Activated T-cell treated with anti-CD3 and anti-CD28 coated beads, Interleukin-2, amount 50 U/mL, for 72 hours (primary cell): ENCODE measurements at places on chromosomes 3 and 15. TPM values are rescaled to one million over a fixed set of nuclear protein-coding genes. Genes with fewer than 3 reads are reported as not detected.

DNA sequence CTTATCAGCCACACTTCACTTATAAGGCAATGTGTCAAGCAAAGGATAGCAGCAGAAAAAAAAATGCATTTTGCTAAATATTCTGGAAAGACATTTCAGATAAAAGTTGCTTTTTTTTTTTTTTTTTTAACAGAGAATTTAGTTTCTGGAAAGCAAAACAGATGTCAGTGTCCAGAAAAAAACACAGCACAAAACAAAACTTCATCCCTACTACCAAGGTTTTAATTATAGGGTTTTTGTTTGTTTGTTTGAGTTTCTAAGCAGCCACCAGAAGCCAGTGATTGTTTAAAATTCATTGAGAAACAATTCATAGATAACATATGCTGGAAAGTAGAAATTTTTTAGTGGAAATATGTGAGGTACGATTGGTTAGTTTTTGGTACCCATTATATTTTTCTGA, 1202.7 kb downstream of the OTOL1 start:
- H3K27ac ChIP-seq: no peak overlapping the region
- no peak for DNase-seq
- no peak overlapping the region for H3K4me3 ChIP-seq
- no peaks in the 10 kb centered on the region for H3K27me3 ChIP-seq
- no peaks in the 10 kb centered on the region for H3K4me1 ChIP-seq

DNA sequence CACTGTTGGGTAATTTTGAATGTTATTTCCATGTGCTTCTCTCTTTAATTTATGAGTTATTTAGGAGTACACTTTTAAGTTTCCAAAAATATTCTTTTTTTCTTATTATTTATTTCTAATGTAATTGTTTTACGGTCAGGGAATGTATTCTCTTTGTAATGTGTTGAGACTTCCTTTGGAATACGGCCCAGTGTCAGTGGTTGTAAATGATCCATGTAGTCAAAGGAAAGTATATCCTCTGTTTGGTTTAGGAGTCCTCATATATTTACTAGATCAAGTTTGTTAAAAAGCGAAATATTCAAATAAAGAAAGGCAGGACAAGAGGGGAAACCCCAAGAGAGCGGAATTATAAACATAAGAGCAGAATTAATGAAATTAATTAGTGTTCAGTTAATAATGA, 49.0 kb upstream of the ADGRG7 start:
- H3K27ac ChIP-seq: no peak overlapping the region
- no peak overlapping the region for H3K4me3 ChIP-seq
- H3K27me3 ChIP-seq: no peaks in the 10 kb centered on the region
- H3K36me3 ChIP-seq: no peaks in the 10 kb centered on the region
- DNase-seq: no peak

DNA sequence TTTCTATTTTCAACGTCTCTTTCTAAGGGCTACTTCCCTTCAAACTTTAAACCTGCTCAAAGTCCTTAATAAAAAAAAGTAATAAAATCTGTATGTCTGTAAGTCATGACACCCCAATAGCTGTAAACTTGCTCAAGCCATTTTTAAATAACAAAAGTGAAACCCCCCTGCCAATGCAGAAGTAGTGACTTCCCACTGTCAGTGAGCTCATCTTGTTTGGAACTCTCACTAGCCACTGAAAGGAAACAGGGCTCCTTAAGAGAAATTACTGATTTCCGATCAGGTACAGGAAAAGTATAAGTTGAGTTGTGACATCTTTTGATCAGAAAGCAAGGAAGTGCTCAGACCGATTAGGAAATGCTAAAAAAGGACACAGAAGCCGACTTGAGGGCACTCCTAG, 27.6 kb upstream of the GPR171 start:
- H3K27me3 ChIP-seq: peaks cover 4% of the 10 kb centered on the region
- DNase-seq: no peak
- H3K36me3 ChIP-seq: no peaks in the 10 kb centered on the region
- peak overlapping the region; percentile 84 for H3K27ac ChIP-seq

- no peaks in the 10 kb centered on the region for H3K4me1 ChIP-seq
- no peaks in the 10 kb centered on the region for H3K27me3 ChIP-seq
- DNase-seq: no peak
- H3K4me3 ChIP-seq: no peak overlapping the region
Observed at GRCh38 chr3:160607826-160608225, 42.5 kb upstream of the KPNA4 start.

- H3K4me1 ChIP-seq: peaks cover 20% of the 10 kb centered on the region
- peaks cover 4% of the 10 kb centered on the region for H3K36me3 ChIP-seq
- no peak for DNase-seq
- H3K4me3 ChIP-seq: peak overlapping the region; percentile 99
Observed at GRCh38 chr3:153158961-153159735, 2.9 kb upstream of the RAP2B start.

- H3K36me3 ChIP-seq: peaks cover 16% of the 10 kb centered on the region
- no peaks in the 10 kb centered on the region for H3K27me3 ChIP-seq
- peaks cover 60% of the 10 kb centered on the region for H3K4me1 ChIP-seq
- H3K4me3 ChIP-seq: peak overlapping the region; percentile 98
- peak overlapping the region; percentile 99 for H3K27ac ChIP-seq
- DNase-seq: peak; percentile 67
Observed at GRCh38 chr15:45637552-45638033, 2.8 kb downstream of the SQOR start.

DNA sequence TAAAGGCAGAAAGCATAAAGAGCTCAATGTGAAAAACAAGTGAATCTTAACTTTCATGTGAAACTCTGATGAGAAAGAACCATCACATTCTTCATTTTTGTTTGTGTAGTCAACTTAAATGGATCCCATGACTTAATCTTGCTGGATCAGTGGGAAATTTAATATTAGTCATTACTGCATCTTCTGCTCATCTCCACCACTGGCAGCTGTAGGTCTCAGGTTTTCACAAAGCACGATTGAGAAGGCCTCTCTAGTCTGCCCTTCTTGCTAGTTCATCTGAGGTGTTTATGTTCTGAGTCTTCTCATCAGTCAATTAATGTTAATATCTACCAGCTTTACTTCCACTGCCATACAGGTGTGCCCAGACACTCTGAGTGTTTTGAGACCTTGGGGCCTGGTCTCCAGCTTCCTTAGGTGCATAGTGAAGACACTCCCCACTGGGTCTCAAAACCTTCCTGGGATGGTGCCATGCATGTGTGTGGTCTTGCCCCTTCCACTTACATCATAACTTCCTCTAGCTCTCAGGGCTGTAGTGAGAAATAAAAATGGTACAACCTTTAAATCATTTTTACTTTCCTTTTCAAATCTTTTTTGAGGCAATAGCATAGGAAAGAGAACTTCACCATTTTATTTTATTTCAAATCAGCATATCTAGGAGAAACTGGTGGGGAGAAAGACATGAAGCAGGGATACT, 421.6 kb upstream of the CBLB start:
- H3K4me1 ChIP-seq: peaks cover 21% of the 10 kb centered on the region
- no peak overlapping the region for H3K27ac ChIP-seq
- no peak for DNase-seq
- no peaks in the 10 kb centered on the region for H3K27me3 ChIP-seq
- peaks cover 2% of the 10 kb centered on the region for H3K36me3 ChIP-seq

DNA sequence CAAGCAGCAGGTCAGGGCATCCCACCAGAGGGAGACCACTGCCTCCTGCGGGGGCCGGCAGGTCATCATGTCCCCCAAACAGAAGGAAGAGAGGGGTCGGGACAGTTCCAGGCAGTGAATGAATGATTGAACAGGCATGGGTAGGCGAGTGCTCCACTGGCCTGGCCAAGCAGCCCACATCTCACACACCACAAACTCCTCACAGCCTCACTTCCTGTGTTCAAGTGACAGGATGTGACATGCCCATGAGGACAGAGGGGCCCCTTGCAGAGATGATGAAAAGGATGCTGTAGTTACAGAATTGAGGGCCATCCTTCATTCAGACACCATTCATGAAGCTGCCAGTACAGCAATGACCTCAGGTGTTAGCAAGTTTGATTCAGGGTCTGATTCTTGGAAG, 3.7 kb downstream of the IQSEC1 start:
- H3K27me3 ChIP-seq: peaks cover 10% of the 10 kb centered on the region
- H3K27ac ChIP-seq: peak overlapping the region; percentile 91
- peak overlapping the region; percentile 71 for H3K4me3 ChIP-seq
- peak; percentile 73 for DNase-seq
- H3K36me3 ChIP-seq: no peaks in the 10 kb centered on the region
- H3K4me1 ChIP-seq: peaks cover 31% of the 10 kb centered on the region

DNA sequence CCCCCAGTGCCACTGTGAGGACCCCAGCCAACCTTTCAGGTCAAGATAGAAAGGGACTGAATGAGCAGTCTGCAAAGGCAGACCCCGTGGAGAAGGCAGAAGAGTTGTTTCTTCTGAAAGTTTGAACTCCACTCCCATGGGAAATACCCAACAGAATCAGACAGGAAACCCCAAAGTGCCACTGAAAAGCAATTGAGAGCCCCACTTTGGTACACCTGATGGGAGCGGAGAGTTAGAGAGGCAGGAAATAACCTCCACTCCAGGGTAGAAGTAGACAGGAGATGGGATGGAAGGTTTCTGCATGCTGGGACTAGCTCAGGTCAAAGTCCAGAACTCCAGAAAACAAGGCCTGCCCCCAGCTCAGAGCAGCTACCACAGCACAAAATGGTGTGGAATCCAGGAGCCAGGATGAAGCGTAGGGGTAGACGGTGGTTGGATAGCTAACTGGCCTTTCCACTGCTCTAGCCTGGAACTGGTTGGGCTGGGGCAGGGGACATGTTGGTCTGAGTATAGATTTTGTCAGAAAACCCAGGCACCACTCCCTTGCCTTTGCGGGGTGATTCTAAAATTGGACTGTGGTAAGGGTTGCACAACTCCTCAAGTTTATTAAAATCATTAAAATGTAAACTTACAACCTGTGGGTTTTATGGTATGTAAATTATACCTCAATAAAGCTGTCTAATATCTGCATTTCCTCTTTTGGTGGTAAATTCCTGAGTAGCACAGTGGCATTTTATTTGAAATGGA, 1.9 kb upstream of the RAB43 start:
- H3K36me3 ChIP-seq: peaks cover 13% of the 10 kb centered on the region
- peaks cover 23% of the 10 kb centered on the region for H3K4me1 ChIP-seq
- peak overlapping the region; percentile 66 for H3K27ac ChIP-seq
- no peaks in the 10 kb centered on the region for H3K27me3 ChIP-seq
- no peak for DNase-seq

DNA sequence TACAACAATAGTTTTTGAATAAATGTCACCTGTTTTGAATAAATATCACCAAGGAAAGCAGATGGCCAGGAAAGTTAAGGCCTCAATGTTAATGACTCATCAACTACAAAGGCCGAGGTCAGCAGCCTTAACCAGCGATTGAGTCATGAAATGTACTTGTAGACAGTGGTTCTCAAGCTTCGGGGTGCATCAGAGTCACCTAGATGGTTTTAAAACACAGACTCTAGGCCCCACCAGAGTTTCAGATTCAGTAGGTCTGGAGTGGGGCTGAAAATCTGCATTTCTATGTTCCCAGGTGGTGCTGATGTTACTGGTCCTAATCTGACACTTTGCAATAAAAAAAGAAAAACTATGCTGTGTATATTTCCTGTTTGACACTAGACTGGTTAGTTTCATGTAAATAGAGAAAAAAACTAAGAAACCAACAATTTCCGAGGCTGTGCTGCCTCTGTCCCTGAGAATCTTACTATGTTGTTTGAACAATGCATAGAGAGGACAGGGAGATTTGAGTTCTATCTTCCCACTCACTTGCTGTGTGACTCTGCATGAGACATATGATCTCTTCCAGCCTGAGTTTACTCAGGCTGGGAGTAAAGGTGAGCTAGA, 9.8 kb downstream of the RAB27A start:
- peaks cover 14% of the 10 kb centered on the region for H3K36me3 ChIP-seq
- peak; percentile 81 for DNase-seq
- H3K4me3 ChIP-seq: peak overlapping the region; percentile 54
- no peaks in the 10 kb centered on the region for H3K27me3 ChIP-seq
- H3K27ac ChIP-seq: peak overlapping the region; percentile 99

GRCh38 chr3:127091376-127091775, 101.6 kb upstream of the PRR23E start:
- H3K4me1 ChIP-seq: no peaks in the 10 kb centered on the region
- no peak overlapping the region for H3K4me3 ChIP-seq
- no peak for DNase-seq

- H3K27ac ChIP-seq: no peak overlapping the region
- H3K4me3 ChIP-seq: no peak overlapping the region
- H3K36me3 ChIP-seq: no peaks in the 10 kb centered on the region
Observed at GRCh38 chr3:72177075-72178050, 392.4 kb upstream of the PROK2 start.

GRCh38 chr3:4045756-4046155, 246.5 kb downstream of the LRRN1 start:
- no peaks in the 10 kb centered on the region for H3K4me1 ChIP-seq
- no peak overlapping the region for H3K4me3 ChIP-seq
- no peaks in the 10 kb centered on the region for H3K27me3 ChIP-seq
- DNase-seq: no peak
- no peaks in the 10 kb centered on the region for H3K36me3 ChIP-seq

- H3K27ac ChIP-seq: no peak overlapping the region
- no peaks in the 10 kb centered on the region for H3K27me3 ChIP-seq
- H3K36me3 ChIP-seq: no peaks in the 10 kb centered on the region
- no peaks in the 10 kb centered on the region for H3K4me1 ChIP-seq
- DNase-seq: no peak
Observed at GRCh38 chr3:164748626-164749025, 329.7 kb downstream of the SI start.

GRCh38 chr3:44954962-44955361, 21.0 kb downstream of the ZDHHC3 start:
- no peak for DNase-seq
- no peaks in the 10 kb centered on the region for H3K27me3 ChIP-seq
- no peaks in the 10 kb centered on the region for H3K36me3 ChIP-seq
- no peak overlapping the region for H3K27ac ChIP-seq
- H3K4me3 ChIP-seq: no peak overlapping the region

- no peaks in the 10 kb centered on the region for H3K4me1 ChIP-seq
- H3K27me3 ChIP-seq: no peaks in the 10 kb centered on the region
- peaks cover 4% of the 10 kb centered on the region for H3K36me3 ChIP-seq
- H3K4me3 ChIP-seq: no peak overlapping the region
- DNase-seq: no peak
- no peak overlapping the region for H3K27ac ChIP-seq
Observed at GRCh38 chr15:35427091-35427490, 118.9 kb downstream of the DPH6 start.

- H3K36me3 ChIP-seq: peaks cover 2% of the 10 kb centered on the region
- H3K27me3 ChIP-seq: peaks cover 6% of the 10 kb centered on the region
- H3K4me1 ChIP-seq: peaks cover 22% of the 10 kb centered on the region
- H3K4me3 ChIP-seq: peak overlapping the region; percentile 3
Observed at GRCh38 chr3:122893282-122893681, 98.4 kb downstream of the SLC49A4 start.

DNA sequence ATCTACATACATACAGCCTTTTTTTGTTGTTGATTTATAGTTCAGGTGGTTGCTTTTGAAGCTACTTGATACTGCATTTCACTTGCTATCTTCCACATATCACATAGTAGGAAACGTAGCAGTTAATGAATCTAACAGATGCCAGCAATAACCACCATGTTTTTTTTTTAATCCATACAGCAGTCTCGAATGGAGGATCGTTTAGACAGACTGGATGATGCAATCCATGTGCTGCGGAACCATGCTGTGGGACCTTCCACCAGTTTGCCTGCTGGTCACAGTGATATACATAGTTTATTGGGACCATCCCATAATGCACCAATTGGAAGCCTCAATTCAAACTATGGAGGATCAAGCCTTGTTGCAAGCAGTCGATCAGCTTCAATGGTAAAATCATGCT, 123.2 kb upstream of the CGNL1 start:
- no peaks in the 10 kb centered on the region for H3K4me1 ChIP-seq
- DNase-seq: no peak
- peaks cover 4% of the 10 kb centered on the region for H3K36me3 ChIP-seq
- H3K27ac ChIP-seq: no peak overlapping the region
- H3K27me3 ChIP-seq: no peaks in the 10 kb centered on the region

Gene SI
- not detected for total RNA-seq

Gene MEX3B
- total RNA-seq: 0.72 TPM

Gene GJD2
- total RNA-seq: not detected

Gene LEO1
- 21.4 TPM for total RNA-seq

Gene GNAI2
- 272 TPM for total RNA-seq

Gene RPUSD2
- total RNA-seq: 11.3 TPM

Gene TMC3
- total RNA-seq: not detected

Gene CLDN16
- total RNA-seq: not detected

Gene PLIN1
- 0.88 TPM for total RNA-seq
